ENCODE measurements at places on chromosomes 1 and 21.

GRCh38 chr1:87743256-87743655 is 414.6 kb downstream of the LMO4 start:
- DNase-seq = no peak

DNA sequence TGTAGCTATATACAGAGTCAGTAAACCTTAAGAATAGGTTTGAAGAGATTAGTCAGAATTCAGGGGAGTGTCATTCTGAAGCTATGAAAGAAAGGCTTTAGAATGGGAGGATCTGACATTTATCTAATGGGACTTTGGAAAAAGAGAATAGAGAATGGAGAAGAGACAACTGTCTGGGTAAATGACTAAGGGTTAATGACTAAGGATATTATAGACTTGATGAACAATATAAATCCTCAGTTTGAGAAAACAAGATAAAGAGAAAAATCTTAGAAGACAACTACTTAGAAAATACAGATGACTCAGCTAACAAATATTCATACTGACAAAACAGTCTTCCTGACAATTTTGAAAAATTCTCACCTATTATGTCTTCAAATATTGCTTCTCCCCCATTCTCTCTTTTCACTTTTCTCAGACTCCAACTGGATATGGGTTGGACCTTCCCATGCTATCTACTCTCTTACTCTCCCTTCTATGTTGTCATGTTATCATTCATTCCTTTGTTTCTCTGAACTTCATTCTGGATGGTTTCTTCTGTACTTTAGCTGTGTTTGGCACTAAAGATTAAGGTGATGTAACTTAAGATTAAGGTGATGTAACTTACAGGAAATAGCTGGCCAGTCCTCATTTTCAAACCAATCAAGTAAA is 20.4 kb downstream of the SLC16A1 start:
- DNase-seq = peak; percentile 37

GRCh38 chr1:161100556-161100955 is 2.4 kb downstream of the KLHDC9 start:
- no peak for DNase-seq

GRCh38 chr1:172781513-172782140 is 122.7 kb downstream of the FASLG start:
- DNase-seq = no peak

DNA sequence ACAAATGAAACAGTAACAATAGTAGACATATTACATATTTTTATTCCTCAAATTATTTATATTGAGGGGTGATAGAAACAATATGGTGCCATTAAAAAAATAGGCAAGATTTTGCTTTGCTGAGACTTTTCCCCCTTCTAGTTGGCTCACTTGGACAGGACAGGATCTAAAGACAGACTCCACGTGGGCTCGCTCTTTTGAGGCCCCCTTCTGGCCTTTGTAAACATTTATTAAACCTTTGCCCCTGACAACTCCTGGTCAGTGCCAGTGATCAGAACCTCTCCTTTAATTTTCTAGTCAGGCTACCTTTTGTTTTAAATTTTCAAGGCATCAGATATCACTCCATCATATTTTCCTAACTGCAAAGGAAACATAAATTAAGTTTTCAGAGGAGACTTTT is 49.7 kb upstream of the IFI44L start:
- DNase-seq = no peak

DNA sequence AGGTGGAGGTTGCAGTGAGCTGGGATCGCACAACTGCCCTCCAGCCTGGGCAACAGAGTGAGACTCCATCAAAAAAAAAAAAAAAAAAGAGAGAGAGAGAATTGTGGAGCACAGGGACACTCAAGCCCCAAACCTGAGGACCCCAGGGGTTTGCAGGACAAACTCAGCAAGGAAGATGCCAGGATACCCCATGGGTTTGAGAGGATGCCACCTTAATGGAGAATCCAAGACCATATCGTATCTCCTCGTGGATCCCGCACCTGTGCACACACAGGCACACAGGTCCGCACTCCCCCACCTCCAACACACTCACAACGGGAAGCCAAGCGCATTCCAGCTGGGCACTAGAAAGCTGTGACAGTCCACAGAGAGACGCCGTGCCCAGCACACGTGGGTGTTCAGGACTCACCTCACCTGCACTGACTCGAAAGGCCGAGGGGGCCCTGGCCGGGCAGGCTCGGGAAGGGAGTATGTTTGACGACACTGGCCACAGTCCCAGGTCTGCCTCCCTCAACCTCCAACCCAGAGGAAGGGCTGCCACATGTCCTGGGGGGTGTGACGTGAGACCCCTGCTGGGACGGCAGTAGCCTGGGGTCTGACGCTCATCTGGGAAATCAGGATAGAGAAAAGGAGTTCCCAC is 11.1 kb downstream of the CHD5 start:
- DNase-seq = no peak

GRCh38 chr1:210373628-210373877 is 44.9 kb downstream of the HHAT start:
- no peak for DNase-seq

DNA sequence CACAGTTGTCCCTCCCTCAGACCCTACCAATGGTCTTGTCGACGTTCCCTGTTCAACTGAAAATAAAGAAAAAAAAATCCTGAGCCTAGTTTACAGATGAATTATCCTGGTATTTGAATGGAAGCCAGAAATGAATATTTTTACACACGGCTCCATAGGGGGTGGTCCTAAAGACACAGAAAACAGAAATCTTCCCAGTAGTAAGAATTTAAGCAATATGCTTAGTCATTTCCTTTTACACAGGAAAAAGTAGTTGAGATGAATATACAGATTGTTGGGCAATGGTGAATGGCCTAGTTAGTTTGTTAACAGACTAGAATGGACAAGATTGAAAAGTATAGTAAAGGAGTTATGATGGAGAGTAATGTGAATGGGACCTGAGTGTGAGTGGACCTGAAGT is 67.4 kb downstream of the RGS18 start:
- DNase-seq = peak; percentile 52

- DNase-seq = no peak
Measured at GRCh38 chr1:160615660-160616059, 31.2 kb downstream of the SLAMF1 start.

DNA sequence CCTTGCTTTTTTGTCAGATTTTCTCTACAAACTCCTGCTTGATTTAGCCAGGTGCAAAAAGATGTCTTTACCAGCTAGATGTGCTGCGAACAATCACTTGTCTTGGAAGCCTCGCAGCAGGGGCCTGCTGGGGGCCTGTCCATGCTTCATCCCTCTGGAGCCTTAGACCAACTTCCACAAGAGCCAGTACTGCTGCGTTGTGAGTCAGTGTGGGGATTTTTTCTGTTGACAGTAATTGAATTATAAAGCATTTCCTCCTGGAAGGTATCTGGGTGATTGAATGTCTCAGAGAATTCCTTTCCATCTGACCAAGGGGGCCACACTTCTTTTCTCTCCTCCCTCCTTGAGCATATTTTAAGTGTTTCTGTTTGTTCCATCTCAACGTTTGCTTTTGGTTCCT is 40.4 kb upstream of the LDLRAP1 start:
- DNase-seq = peak; percentile 27

GRCh38 chr1:166136699-166137401 is 30.0 kb downstream of the FAM78B start:
- no peak for DNase-seq

- no peak for DNase-seq
Measured at GRCh38 chr1:230012093-230012393, 55.0 kb upstream of the GALNT2 start.

DNA sequence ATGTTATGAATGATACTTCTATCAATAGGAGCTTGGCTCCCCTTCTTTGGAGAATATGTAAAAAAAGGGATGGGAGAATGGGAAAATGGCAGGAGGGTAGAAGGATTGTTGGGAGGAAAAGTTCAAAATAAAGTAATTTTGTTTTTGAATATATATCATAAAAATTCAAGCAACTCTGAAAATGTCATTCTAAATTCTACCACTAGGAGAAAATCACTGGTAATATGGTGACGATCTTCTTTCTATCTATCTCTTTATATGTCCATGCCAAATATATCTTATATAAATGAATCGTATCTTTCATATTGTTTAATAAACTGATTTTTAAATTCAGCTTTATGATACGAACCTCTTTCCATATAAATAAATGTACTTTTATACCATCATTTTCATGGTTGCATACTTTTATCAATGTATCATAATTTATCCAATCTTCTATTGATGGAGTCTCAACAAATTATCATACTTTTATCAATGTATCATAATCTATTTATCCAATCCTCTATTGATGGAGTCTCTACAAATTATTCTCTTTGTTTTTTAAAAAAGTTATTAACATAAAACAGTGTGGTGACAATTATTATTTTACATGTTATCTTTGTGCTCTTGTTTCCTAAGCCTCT is 73.7 kb upstream of the MARK1 start:
- no peak for DNase-seq

- no peak for DNase-seq
Measured at GRCh38 chr1:11562664-11563063, 83.7 kb downstream of the DISP3 start.

- no peak for DNase-seq
Measured at GRCh38 chr1:94169126-94169525, 48.2 kb upstream of the ABCA4 start.

DNA sequence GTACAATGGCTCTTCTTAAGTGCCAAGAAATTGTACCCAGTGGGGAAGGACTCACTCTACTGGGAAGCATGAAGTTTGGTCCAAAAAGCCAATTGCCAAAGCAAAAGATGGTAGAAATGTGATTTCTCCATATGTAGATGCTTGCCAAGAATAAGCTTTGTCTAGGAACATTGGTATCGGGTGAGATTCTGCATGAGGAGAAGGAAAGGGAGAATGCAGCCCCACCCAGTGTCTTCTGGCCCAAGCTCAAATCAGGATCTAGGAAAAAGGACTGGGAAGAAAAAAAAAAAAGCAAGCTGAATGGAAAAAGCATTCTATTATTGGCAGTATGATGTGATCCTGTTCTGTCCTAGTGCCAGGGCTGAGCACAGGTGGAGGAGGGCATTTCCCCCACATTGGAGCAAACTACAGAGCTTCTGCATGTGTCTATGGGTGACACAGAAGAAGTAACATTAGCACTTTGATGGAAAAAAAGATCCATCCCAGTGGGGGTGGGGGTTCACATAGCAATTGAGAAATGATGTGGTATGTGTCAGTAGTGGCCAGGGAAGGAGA is 226.6 kb downstream of the KCNH1 start:
- no peak for DNase-seq

DNA sequence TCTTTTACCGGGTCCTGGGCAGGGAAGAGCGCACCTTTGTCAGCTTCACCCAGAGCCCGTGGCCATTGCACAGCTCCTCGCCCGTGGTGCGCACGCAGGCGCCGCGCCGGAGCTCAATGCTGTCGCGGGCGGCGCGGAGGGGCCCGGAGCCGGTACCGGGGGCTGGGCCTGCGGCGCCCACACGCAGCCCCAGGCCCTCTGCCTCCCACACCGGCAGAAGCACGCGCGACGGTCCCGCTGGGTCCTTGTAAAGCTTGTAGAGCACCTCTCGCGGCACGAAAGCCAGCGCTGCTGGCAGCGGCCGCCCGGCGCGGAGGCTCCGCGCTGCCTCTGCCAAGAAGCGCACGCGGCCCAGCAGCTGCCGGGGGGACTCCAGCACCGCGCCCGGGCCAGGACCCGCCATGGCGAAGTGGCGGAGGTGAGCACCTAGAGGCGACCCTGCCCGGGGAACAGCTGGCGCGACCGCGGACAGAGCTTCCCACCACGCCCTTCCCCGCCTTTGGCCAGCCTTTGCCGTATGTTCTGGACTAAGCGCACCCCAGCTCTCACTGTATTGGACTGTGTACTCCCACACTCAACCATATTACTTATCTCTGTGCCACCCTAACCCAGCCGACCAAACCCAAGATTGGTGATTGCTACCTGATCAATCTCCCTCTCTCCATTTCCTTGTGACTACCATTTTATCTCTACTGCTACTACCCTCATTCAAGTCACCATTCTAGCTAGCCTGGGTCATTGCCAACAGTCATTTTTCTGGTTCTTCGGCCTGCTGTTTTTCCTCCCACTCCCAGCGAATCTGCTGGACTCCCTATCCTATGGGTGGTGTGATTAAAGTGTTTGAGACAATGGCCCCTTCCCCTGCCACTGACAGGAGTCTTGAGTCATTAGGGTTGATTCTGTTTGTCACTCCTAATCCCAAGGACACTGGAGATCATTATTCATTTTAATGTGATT is at the start of gene HECTD3:
HECTD3 (minus strand) TSS at position 470 of the 957 bp plus-strand sequence; CDS start at position 403, 67 bp downstream.
- DNase-seq = no peak

DNA sequence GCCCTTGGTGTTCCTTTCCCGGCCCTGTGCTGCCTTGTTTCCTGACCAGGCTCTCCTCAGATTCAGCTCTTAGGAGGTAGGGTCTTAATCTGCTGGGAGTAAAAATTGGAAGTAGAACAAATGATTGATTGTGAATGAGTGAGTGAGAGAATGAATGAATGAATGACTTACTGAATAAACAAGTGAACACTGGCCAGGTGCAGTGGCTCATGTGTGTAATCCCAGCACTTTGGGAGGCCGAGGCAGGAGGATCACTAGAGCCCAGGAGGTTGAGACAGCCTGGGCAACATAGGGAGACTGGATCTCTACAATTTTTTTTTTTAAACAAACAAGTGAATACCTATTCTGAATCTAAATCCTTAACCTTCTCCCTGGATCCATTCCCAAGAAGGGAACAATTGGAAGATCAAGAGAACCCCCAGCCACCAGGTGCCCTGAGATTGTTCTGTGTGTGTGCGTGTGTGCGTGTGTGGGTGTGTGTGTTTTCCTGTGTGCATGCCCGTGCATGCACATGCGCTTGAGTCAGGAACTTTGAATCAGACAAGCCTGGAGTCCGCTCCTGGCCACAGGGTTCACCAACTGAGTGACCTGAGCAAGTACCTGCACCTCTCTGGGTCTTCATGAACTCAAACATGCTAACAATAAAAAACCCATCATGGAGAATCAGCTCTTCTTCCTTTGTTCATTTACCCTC is 24.3 kb upstream of the CITED4 start:
- DNase-seq = no peak

DNA sequence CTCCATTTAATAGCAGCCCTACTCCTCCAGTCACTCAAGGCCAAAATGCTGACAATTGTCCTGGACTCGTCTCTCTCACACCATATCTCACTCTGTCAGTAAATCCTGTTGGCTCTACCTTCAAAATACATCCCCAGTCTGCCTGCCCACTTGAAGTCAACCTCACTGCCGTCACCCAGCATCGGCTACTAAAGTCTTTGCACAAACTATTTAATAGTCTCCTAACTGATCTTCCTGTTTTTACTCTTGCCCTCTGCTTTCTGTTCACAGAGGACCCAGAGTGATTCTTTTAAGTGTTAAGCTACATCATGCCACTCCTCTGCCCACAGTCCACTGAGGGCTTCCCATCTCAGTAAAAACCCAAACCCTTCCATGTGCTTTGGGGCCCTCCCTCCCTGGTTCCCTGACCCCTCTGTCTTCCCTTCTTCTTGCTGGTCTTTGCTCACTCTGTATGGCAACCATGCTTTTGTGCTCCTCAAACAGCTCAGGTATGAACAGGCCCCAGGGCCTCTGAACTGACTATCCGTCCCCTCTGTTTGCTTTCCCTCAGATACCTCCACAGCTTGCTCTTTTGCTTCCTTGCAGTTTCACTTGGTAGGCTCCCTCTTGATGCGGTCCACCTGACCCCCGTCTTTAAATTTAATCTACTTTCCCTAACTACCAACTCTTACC is 19.0 kb downstream of the RNASEL start:
- DNase-seq = no peak
